ENCODE measurements at places on chromosomes 16 and 17.

GRCh38 chr17:80195141-80195540 lies 25.0 kb downstream of the SGSH start:
- DNase-seq = no peak

DNA sequence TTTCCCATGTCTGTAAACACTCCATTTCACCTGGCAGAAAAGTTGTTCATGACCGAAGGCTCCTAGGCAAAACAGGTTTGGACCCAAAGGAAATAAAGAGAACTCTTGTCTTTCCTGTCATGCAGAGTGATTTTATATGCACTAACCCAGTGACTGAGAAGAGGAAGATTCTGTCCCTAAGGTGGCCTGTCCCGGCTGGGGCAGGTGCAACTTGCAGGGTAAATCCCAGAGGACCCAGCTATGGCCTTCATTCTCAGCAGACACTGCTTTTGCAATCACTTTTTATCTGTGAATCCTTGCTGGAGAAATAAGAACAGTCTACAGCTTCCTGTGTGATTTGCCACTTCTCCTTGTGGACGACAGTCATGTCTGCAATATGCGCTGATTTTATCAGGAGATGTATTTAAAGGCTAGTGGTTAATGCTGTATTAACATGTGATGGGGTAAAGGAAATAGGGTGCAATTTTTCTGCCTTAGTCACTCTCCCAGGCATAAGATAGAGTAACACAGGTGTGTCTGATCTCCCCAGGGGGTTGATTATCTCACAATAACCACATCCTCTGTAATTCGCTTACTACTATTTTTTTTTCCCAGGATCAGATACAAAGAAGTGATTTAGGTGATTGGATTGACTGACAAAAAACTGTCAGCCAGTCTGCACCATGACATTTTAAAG lies 696.8 kb upstream of the SOX9 start:
- DNase-seq = no peak

DNA sequence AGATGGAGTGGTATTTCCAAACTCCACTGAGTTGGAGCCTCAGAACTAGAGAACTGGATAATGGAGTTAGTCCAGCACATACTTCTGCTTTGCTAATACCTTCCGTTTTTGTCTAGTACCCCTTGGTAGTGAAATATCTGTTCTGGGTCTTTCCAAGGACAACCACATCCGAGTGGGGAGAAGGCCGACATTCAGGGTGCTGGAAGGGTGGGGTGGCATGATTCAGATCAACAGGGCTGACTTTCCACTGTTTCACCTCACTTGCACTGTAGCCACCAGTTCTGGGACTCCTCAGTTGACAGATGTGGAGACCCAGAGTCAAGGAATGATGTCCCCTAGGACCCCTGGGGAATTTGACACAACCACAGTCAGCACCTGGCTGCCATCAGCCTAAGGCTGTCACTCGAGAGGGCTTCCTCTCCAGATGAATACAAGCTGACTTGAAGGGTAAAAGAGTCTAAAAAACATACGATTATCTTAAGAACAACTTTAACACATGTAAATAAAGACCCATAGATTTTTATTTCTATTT lies 84.8 kb upstream of the HNF1B start:
- DNase-seq = no peak

GRCh38 chr17:4898351-4898750 lies 985 bp upstream of the C17orf107 start:
- DNase-seq = no peak

DNA sequence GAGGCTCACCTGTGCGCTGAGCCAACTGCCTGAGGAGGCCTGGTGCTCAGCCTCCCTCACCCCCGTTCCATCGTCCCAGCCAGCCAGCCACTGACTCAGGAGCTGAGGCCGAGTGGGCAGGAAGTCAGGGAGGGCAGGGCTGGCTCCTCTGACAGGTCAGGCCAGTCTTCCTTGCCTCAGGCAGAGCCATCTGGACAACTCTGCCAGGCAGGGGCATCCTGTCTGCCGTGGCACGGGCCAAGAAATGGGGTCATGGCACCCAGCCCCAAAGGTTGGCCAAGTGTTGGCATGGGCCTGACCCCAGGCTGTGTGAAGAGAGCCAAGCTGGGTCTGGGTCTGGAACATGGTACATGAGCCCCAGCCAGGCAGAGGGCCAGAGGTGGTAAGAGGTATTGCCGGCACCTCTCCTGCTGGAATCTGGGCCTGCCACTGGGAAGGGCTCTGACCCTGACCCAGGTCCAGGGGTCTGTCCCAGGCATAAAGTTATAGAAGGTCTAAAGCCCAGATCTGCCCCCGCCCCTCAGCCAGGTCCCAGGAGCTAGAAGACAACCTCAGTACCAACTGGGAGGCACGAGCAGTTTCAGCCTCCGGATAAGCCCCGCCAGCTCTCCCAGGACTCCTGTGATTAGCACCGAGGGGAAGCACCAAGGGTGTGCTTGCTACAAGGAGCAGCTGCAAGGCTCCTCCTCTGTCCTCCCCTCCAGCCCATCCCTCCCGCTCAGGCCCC lies 2.5 kb upstream of the VASN start:
- DNase-seq = no peak

GRCh38 chr16:83420206-83420760 lies 387.5 kb upstream of the HSBP1 start:
- DNase-seq = no peak

GRCh38 chr16:85475233-85475632 lies 137.9 kb upstream of the GSE1 start:
- no peak for DNase-seq

DNA sequence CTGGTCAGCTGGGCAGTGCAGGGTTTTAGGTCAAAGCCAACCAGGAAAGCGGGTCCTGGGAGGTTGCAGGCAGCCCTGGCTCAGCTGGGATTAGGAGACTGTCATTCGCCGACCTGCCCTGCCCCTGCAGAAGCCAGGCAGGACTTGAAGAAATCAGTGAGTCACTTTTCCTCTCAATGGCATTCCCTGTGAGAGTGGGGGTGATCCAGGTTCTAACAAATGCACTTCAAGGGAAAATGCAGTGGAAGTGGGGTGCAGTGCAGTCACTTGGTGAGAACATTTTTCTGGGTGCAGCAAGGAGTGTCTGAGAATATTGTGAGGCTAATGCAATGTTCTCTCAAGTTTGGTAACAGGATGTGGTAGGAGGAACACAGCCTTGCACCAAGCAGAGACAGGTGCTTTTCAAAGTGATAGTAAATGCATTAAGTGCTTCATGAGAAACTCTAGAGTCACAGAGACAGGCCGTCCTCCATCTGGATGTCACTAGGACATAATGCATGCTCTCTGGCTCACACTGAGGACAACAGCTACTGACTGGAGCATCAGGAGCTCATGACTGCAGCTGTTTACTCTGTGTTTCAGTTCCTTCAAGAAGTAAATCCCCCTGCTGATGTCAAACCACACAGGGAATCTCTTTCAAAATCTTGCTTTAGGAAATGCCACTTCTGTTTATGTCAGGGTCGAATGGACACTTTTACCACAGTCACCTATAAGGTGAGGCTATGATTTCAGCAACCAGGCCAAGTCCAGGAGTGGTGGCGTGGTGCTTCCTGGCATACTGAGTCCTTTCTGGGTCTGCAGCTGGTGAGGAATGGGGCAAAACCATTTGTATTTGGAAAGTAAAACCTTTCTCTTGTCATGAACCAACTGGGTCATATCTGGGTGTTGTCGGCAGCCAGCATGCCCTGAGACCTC lies 16.7 kb downstream of the CDK5R1 start:
- no peak for DNase-seq

DNA sequence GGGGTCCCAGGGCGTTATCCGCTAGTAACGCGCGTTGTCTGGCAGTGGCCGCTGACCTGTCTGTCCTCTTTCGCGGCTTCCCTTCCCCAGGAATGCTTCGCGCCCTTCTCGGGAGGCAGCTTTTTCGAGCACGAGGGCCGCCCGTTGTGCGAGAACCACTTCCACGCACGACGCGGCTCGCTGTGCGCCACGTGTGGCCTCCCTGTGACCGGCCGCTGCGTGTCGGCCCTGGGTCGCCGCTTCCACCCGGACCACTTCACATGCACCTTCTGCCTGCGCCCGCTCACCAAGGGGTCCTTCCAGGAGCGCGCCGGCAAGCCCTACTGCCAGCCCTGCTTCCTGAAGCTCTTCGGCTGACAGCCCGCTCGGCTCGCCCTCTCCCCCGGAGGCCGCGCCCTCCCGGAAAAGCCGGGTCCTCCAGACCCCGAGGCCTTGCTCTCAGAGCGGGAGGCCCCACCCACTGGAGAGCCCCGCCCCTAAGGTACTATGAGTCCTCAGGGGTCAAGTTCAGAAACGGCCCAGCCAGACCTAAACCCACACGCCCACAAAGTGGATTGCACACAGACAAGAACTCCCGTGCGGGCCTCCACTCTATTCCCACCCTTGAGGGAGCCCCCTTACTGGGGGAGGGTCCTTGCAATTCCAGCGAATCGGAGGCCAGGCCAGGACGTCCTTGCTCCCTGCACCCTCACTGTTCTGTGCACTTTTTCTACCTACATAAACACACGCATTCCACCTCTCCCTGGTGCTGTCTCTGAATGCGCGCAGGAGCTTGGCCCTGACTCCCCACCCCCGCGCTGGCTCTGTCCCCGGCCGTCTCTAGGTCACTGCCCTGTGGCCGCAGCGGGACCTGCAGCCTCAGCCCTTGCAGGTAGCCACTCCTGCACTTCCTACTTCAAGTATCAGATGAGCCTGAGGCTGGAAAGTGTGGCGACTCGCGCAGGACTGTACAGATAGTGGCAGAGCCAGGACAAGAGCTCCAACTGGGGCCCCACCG lies 5.4 kb upstream of the SLC5A2 start:
- no peak for DNase-seq

GRCh38 chr17:81451823-81452222 lies 56.6 kb downstream of the BAHCC1 start:
- no peak for DNase-seq

DNA sequence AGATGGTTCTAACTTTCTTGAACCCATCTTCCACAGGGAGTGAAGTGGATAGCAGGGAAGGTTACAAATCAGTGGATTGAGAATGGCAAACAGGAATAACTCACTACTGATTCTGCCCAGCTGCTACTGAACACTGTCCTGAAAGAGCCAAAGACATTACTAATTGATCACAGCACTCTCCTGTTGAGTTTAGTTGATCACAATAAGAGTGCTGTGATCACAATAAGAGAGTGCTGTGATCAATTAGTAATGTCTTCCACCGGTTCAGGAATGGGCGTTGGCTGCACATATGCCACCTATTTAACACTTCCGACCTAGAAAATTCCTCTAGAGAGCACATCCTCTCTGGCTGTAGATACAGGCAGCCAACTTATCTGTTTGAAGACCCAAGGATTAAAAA lies 11.4 kb downstream of the CFAP97D1 start:
- DNase-seq = peak; percentile 10

DNA sequence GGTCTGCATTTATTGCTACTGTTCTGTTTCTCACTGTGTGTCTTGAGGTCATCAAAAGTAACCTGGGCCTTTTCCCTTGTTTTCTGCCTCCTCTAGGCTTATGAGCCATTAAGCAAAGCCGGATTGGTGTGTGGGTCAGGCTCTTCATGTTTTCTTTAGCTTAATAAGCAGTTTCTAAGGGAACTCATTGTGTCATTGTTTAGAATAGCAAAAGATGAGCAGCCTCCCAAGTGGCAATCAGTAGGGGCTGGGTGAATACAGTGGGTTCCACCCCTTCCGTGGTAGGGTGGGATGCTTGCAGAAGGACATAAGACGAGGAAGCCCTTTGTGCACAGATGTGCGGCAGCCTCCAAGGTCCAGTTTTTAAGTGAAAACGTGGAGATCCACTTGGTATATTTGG lies 34.5 kb downstream of the ABCC1 start:
- DNase-seq = no peak

GRCh38 chr17:50564916-50565315 lies 4.4 kb downstream of the CACNA1G start:
- DNase-seq = peak; percentile 60

DNA sequence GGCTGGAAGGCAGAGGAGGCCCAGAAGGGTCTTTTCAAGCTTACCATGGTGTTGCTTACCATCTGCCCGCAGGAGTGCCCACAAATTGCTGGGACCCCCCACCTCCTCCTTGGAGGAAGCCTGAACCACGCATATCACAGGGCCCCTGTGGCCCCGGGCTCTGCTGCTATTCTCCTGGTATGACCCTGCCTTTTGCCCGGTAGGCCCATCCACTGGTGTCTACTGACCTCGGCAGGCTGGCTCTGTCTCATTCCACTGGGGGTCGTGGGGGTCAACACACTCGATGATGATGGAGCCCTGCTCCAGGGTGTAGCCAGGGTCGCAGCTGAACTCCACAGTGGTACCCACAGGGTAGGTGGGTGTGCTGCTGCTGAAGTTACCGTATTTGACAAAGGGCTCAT lies 8.2 kb upstream of the PHF12 start:
- no peak for DNase-seq

- DNase-seq = no peak
Observed at GRCh38 chr16:88634994-88635670, 3.2 kb upstream of the IL17C start.

DNA sequence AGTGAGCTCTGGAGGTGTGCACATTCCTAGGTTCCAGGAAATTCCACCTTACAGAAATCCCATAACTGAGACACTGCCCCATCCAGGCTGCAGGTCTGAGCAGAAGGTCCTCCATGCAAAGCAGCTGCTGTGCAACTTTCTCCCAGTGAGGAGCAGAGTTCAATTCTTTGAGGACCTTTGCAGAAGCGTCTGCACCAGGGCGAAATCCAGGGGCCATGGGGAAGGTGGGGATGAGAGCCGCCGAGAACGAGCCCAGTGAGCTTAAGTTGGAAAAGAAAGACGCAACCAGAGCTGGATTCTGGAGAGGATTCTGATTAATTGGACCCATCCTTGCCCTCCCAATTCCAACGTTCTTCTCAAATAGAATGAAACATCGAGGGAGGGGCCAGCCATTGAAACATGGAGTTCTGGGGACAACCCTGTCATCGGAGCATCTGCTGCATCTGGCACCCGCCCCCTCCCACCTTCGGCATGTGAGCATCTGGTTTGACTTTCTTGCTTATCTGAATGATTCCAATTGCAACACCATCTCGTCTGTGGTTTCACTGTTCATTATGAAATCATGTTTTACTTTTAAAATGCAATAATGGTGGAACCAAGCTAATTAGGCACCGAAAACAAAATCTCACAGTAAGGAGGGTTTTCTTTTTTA lies 190.6 kb upstream of the FOXF1 start:
- DNase-seq = no peak

DNA sequence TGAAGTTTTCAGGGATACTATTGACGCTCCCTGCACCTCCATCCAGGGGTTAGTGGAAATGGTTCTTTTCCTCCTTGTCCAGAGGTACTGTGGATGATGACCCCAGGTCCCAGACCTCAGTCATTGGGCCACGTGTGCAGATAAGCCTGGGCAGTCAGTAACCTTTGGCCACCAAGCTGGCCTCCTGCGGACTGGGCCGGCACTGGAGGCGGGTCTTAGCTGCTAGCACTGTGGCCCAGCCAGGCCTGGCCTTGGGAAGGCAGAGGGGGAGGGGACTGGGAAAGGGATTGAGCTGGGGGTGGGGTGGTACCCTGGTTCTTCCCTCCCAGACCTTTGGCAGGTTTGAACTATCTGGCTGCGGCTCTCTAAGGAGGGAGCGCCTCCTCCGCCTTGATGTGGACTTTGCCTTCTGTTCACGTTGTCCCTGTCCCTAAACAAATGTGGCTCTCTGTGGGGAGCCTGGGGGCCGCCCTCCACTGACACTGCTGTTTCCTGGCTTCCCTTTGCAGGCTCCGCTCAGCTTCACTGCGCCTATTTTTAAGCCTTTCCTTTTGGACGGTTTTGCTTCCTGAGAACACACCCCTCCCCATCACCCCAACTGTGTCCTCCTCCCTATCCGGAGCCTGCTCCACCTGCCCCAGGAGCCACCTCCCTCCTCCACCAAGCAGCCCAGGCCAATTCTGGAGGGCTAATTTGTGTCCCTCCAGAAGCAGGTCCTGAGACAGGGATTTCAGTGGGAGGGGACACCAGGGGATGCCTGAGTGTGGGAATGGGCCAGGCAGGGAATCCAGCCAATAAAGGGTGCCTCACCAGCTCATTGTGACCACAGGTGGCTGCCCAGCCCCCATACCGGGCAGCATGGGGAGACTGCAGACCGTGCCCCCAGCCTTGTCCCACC lies 251.9 kb downstream of the SEC14L1 start:
- no peak for DNase-seq
